ENCODE measurements at places on chromosomes 13 and 19.

GRCh38 chr13:112905990-112906641, 62.9 kb upstream of the MCF2L start:
- no peaks in the 10 kb centered on the region for H3K4me1 ChIP-seq
- no peaks in the 10 kb centered on the region for H3K36me3 ChIP-seq
- no peak for DNase-seq

- peak; percentile 51 for DNase-seq
- H3K27me3 ChIP-seq = peaks cover 3% of the 10 kb centered on the region
- H3K4me3 ChIP-seq = no peak overlapping the region
- H3K4me1 ChIP-seq = no peaks in the 10 kb centered on the region
These were observed 16.0 kb upstream of the SLC7A10 start for GRCh38 chr19:33241530-33242101.

DNA sequence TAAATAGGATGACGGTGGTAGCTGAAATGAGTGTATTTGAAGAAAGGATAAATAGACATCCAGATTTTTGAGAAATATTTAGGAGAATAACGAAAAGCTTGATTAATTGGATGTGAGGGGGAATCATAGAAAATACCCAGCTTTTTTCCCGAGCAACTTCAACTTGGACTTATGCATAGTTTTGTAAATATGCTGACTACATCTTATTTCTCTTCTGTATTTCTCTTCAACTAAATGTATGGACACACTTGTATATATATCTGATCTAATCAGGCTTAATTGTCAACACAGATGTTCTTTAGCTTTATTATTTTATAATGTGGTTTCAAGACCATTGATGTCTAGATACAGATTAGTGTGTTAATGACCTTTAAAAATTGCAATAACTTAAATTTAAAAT, 685.0 kb downstream of the SLITRK1 start:
- H3K27me3 ChIP-seq = no peaks in the 10 kb centered on the region
- DNase-seq = no peak
- H3K4me3 ChIP-seq = no peak overlapping the region
- H3K4me1 ChIP-seq = no peaks in the 10 kb centered on the region
- no peak overlapping the region for H3K27ac ChIP-seq

DNA sequence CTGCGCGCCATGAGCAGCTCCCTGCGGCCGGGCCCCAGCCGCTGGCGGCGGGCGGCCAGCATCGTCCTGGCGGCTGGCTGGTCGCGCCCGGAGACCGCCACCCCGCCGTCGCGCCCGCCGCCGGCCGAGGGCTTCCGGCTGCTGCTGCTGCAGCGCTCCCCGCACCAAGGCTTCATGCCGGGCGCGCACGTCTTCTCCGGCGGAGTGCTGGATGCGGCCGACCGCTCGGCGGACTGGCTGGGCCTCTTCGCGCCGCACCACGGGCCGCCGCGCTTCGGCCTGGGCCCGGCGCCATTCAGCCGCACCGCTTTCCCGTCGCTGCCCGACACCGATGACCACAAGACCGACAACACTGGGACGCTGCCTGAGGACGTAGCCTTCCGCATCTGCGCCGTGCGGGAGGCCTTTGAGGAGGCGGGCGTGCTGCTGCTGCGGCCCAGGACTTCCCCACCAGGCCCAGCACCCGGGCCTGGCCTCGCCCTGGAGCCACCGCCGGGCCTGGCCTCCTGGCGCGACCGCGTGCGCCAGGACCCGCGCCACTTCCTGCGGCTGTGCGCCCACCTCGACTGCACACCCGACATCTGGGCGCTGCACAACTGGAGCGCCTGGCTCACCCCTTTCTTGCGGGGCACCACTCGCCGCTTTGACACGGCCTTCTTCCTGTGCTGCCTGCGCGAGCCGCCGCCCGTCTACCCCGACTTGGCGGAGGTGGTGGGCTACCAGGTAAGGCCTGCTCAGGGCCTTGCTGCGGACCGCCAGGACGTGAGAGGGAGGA, 518 bp downstream of the NUDT19 start:
- H3K36me3 ChIP-seq = peaks cover 49% of the 10 kb centered on the region
- peak overlapping the region; percentile 89 for H3K27ac ChIP-seq
- H3K27me3 ChIP-seq = no peaks in the 10 kb centered on the region
- H3K4me3 ChIP-seq = peak overlapping the region; percentile 87
- peaks cover 64% of the 10 kb centered on the region for H3K4me1 ChIP-seq
- peak; percentile 78 for DNase-seq

GRCh38 chr19:53537121-53537520, 824 bp upstream of the ZNF331 start:
- peaks cover 80% of the 10 kb centered on the region for H3K36me3 ChIP-seq
- no peaks in the 10 kb centered on the region for H3K27me3 ChIP-seq
- H3K4me3 ChIP-seq = peak overlapping the region; percentile 95
- no peak for DNase-seq
- H3K27ac ChIP-seq = peak overlapping the region; percentile 99
- H3K4me1 ChIP-seq = peaks cover 47% of the 10 kb centered on the region

DNA sequence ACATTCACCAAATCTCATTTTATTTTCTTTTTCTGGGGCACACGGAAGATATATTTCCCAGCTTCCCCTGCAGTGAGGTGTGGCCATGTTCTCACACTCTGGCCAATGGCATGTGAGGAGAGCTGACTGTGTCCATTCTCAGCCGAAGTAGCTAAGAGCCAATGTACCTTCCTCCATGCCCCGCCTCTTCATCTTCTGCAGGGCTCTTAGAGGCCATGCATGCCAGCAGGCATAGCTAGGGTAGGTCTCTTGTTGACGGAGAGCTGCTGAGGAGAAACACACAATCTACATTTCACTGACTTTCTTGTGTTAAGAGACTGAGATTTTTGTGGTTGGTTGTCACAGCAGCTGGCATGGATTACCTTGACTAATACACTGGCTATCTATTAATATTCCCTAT, 9.8 kb upstream of the MICU2 start:
- H3K27ac ChIP-seq = no peak overlapping the region
- no peak for DNase-seq
- no peak overlapping the region for H3K4me3 ChIP-seq
- peaks cover 27% of the 10 kb centered on the region for H3K27me3 ChIP-seq
- H3K4me1 ChIP-seq = no peaks in the 10 kb centered on the region

All from activated T-cell treated with anti-CD3 and anti-CD28 coated beads, Interleukin-2, amount 50 U/mL, for 24 hours (primary cell).